Right cardiac atrium (tissue), 5 donors: ENCODE measurements at places on chromosomes 11 and 22. TPM values are rescaled to one million over a fixed set of nuclear protein-coding genes. Genes with fewer than 3 reads are reported as not detected.

DNA sequence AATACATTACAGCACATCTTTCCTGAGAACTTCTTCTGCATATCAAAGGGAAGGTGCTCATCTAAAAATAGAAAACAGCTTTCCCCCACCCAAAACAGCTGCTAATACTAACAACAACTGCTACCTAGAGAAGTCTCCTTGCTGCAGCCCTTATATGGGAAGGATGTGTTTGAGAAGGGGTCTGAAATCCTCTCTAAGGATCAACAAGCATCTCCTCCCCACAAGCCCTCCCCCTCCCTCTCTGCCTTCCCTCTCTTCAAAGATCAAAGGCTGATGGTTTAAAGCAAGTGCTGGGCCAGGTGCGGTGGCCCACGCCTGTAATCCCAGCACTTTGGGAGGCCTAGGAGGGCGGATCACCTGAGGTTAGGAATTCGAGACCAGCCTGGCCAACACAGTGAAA, 33.5 kb downstream of the SCUBE2 start:
- DNase-seq: no peak

GRCh38 chr22:43344520-43344787, 1.3 kb upstream of the SCUBE1 start:
- DNase-seq: no peak

MOV10L1 gene
- 0.29 TPM for total RNA-seq

DNA sequence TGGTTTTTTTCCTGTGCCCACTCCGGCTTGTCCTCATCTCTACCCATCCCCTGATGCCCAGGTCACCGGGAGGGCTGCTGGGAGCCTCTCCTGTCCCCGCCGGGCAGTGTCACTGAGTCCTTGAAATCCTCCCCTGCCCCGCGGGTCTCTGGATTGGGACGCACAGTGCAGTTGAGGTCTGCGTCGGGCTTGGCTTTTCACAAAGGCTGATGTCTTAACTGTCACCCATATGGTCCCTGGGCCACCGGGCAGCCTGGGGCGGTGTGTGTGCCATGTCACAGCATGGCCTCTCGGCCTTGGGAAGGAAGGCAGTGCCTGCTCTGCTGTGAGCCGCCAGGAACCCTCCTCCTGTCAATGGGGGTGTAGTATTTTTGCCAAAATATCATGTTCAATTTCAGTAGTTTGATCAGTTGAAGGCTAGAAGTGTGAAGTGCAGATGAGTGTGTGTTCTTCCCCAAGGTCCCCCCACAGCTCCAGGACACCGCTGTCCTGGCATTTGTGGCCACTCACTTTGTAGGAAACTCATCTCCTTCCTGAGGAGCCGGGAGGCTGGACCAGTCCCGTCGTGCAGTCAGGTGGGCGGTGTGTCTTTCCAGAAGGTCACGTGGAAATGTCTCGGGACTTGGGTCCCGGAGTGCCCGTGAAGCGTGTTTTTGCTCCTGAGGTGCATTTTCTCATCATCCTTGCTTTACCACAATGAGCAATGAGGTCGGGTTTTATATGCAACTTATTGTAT, 37.6 kb downstream of the CTTN start:
- DNase-seq: no peak

GRCh38 chr11:75562836-75563484, 907 bp downstream of the SERPINH1 start:
- peak; percentile 82 for DNase-seq

- DNase-seq: no peak
Observed at GRCh38 chr11:92897487-92897886, 72.0 kb upstream of the MTNR1B start.

DNA sequence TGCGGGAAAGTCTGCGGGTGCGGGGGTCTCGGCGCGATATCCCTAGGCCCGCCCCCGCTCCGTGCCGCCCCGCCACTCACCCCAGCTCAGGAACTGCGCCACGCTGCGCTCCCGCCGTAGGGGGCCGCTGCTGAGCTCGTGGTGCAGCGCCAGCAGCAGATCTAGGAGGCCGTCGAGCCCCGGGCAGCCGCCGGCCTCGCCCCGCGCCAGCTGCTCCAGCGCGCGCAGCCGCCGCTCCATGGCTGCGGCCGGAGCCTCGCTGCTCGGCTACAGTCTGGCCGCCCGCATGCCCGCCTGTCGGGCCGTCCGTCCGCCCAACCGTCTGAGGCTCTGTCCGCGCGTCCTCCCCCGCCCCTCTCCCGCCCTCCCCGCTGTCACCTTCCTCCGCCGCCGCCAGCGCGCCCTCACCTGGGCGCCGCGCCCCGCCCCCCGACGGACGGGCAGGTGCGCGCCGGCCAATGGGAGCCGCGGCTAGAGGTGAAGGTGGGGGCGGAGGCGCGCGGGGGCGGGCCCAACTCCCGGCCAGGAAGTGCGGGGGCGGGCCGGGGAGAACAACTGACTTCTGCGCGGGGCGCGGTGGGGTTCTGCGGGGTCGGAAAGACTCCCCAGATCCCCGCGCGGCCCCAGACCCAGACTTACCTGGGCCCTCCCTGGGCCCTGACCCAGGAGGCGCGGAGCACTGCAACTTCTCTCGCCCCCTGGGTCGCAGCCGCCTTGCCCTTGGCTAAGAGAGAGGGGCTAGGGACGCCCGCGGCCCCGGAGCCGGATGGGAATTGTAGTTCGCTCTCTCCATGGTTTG, at the start of gene CDC42BPG:
TSS of gene CDC42BPG (minus strand) at position 324 of the 799 bp plus-strand sequence. CDS start at position 240, 84 bp downstream.
- peak; percentile 87 for DNase-seq

DNA sequence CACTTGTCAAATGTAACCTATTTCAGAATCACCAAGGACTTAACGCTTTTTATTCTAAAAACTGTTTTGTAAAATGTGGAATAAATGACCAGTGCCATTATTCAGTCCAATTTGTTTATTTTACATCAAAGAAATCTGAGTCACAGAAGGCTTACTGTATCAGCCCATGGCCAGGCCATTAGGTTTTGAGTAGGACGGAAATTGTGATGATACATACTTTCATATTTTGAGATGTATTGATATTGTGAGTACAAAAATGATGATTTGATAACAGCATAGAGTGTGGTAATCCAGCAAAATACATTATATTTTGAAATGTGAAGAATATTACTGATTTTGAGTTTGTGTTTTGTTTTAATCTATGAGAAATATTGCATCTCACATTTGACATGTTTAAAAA, 81.1 kb downstream of the PIWIL3 start:
- no peak for DNase-seq

OTOG gene
- not detected for total RNA-seq

FGF19 gene
- total RNA-seq: not detected

GRCh38 chr11:28632338-28632737, 524.1 kb downstream of the METTL15 start:
- no peak for DNase-seq

GRCh38 chr11:132099692-132100091, 729.3 kb downstream of the NTM start:
- DNase-seq: peak; percentile 64

STX5 gene
- 20.1 TPM for total RNA-seq
